ENCODE measurements at places on chromosomes 2 and 18. TPM values are rescaled to one million over a fixed set of nuclear protein-coding genes. Genes with fewer than 3 reads are reported as not detected.

Gene POTEI
- not detected for total RNA-seq

Gene CDK15
- total RNA-seq, result 0.12 TPM

Gene KLHL30
- 1.6 TPM for total RNA-seq

Gene FSHR
- not detected for total RNA-seq

Gene DPP10
- total RNA-seq, result not detected

Gene DCDC2C
- not detected for total RNA-seq

Gene ST6GAL2
- total RNA-seq, result not detected

Gene MPP4
- 1.7 TPM for total RNA-seq

Gene GKN1
- not detected for total RNA-seq

Gene C2orf80
- total RNA-seq, result not detected

Gene GLI2
- 2.9 TPM for total RNA-seq

Gene CD8A
- total RNA-seq, result not detected

Gene CNDP1
- total RNA-seq, result not detected

Measured in aortic smooth muscle cell (primary cell).